GM04504 (cell line): ENCODE measurements at places on chromosomes 1 and 21.
A peak's percentile ranks its signal among the peaks of the same experiment; 100 is the strongest.

DNA sequence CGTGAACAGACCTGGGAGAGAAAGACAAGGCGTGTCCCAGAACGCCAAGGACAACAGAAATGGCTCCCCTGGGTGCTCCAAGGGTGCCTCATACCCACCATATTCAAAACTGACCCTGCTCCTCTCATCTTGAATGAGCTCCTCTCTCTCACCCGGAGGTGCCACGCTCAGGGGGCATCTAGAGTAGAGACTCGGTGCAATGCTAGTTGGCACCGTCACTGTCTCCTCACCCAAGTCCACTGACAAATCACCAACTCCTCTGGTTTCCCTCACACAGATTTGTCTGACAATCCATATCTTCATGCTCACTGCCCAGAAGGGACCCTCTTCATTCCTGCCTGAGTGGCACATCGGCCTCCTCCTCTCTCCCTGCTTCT is 5.0 kb downstream of the TMEM125 start:
- no peak for DNase-seq

DNA sequence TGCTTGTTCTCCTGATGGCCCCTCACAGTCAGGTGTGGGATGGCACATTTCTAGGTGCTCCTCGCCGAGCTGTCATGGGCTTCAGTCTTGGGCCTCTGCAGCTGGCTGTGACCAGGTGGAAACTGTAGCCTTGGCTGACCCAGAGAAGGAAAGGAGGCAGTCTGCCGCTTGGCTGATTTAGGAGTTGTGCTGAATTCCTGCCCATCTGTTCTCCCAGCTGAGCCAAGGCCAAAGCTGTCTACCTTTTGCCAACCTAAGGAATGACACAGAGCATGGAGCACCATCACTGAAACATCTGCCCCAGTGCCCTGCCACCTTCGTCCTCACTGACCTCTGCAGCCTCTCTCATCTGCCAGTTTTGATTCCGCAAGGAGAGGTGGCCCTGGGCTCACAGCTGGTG is 27.9 kb downstream of the UTP25 start:
- DNase-seq = no peak

- no peak for DNase-seq
Observed at GRCh38 chr1:239811211-239811885, 280.3 kb upstream of the FMN2 start.

DNA sequence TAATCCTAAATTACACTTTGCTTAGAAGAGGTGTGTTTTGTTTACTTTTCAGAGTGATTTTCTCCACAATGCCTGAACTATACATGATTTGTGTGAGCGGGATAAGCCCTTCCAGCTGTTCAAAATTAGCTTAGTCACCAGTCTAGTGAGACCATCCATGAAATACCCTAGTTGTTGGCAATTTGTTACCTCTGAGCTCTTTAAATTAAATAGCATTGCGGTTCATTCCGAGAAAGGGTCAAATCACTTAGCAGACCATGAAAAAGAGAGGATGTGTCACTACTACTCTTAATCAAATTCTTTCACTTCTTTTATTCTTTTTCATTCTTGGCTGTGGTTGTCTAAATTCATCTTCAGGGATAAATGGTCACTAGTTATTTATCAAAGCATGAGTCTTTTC is 11.9 kb upstream of the VAV3 start:
- no peak for DNase-seq

GRCh38 chr1:40802742-40803113 is 19.1 kb downstream of the KCNQ4 start:
- DNase-seq = no peak

GRCh38 chr1:30277911-30278310 is 445.5 kb downstream of the MATN1 start:
- DNase-seq = no peak

DNA sequence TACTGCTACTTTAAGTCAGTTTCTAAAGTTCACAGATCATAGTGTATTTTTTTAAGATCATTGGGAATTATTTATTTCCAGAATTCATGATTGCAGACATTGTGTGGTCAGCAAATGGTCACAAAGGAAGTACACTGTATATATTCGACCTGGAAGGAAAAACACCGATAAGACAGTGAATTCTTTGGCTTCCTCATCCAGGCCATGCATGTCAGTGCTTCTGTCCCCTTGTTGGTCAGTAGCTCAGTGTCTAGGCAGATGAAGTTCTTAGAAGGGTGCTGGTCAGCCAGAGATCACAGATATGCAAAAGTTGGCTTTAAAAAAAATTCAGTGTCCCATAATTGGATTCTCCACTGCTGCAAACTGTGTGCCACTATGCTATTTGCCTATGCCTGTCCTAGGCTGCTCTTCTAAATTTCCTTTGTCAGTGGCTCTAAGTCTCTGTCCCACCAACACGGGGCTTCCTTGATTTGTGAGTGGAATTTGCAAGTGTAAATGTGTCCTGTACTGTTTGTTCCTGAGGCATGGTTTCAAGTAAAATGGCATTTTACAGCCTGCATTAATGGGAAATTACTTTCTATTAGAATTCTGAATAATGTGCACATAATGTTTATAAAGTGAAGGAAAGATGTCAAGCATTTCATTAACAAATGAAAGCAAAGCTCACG is 12.0 kb upstream of the VAMP4 start:
- DNase-seq = no peak

DNA sequence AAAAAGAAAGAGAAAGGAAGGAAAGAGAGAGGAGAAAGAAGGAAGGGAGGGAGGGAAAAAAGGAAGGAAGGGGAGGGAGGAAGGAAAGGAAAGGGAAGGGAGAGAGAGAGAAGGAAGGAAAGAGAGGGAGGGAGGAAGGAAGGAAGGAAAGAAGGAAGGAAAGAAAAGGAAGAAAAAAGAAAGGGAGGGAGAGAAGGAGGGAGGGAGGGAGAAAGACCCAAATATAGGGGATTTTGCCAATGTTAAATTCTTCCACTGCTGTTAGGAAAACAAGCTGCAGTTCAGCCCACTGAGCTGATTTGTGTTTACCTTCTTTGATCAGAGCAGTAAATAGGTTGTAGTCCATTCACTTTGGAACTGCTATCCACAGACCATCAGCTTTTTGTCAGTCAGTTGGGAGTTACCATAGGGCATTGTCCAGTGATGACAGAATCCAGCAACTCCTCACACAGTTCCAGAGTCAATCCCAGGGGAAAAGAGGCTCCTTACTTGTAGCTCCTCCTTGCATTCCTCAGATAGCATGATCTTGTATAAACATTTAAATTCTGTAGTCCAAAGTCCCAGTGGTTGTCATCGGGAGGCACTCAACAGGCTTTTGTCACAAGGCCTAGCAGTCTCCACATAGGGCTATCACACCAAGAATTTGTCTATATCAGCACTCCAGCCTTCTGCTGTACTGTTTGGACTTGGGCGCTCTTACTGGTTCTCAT is 13.5 kb upstream of the PPP1R8 start:
- DNase-seq = peak; percentile 74

- no peak for DNase-seq
Observed at GRCh38 chr1:162200096-162200847, 130.8 kb downstream of the NOS1AP start.
